Skeletal muscle cell (primary cell): ENCODE measurements at places on chromosomes 16 and 17.

DNA sequence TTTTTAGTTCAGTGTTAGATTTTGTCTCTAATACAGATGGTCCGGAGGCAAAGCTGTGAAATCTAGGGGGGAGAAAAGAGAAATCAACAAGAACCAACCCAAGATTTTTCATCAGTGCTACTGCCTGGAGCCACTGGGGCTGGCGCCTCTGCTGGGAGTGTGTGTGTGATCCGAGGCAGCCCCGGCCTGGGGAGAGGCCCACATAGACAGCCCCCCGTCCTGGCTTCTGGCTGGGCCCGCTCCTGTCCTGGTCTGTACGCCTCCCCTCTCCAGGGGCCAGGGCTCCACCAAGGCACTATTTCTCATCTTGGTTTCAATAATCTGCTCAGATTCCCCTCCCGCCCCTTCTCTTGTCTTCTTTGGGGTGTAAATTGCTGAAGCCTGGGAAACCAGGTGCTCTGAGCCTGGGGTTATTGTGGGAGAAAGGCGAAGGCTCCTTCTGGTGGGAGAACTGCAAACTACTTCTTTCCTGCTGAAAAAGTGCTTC is 7.8 kb downstream of the BAHCC1 start:
- no peak for DNase-seq

DNA sequence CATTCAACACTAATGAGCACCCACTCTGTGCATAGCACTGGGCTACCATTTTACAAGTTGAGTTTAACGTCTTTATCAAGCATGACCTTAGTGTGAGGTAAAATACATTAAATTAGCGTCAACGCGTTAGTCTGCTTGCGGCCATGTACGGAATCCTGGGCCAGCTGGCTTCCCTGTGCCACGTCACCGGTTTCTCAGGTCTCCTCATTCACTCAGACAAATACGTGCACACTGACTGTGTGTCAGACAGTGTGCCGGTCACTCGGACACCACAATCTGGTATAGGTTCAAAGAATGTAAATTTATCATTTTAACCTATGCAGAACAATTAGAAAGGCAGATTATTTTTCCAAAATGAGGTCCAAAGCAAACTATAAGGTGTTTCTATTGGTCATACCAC is 21.4 kb upstream of the YWHAE start:
- no peak for DNase-seq

GRCh38 chr17:69523244-69523861 is 108.9 kb downstream of the MAP2K6 start:
- no peak for DNase-seq

- DNase-seq: no peak
Observed at GRCh38 chr16:82824408-82824807, 197.6 kb downstream of the CDH13 start.

DNA sequence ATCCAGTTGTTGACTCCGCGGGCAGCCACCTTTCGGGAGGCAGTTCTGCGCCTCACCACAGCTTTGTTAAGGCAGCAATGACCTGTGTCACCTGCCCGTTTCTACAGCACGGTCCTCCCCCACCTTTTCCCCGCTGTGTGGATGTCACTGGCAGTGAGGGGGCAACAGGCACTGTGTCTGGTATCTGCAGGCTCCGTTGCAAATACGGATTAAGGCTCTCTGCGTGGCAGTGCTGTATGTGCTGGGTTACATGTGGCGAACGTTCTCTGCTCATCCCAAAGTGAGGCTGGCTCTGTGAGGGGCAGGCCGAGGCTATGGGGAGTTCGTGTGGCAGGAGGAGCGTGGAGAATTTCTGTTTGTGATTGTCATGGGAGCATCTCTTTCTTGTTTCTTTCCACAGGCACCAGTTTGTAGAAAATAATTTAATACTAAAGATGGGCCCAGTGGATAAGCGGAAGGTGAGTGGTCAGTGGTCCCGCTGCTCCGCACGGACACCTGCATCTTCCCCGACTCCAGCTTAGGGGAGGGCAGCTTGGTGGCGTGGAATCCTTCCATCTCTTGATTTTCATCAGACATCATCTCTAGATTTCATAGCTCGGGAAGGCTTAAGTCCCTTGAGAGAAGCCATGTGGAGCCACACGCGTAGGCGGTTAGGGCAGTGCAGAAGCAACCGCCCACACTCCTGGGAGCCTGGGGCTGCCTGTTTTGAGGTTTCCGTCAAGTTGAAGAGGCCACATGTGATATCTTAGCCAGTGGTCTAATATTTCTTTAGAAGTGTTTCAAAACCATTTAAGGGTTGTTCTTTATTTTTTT is 57.8 kb downstream of the PDPK1 start:
- no peak for DNase-seq
